Right cardiac atrium (tissue), 5 donors: ENCODE measurements at places on chromosomes 12 and 14. TPM values are rescaled to one million over a fixed set of nuclear protein-coding genes. Genes with fewer than 3 reads are reported as not detected.

DNA sequence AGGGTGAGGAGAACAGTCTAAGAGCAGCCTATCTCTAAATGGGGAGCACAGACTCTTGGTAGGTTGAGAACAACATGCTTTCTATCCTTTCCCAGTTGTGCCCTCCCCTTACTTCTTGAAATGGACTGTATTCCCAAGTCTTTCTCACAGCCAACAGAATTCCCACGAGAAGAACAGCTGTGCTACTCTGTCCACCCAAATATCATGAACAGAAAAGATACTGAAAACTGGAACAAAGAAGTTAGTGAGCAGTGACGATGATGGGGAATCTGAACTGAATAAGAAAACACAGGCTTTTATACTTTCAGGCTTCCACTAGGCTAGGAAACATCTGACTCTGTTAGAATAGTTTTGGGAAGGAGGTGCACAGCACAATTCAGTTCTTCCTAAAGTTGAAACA, 3.4 kb downstream of the NACA start:
- DNase-seq: no peak

GRCh38 chr12:110921262-110921661, 883 bp upstream of the MYL2 start:
- no peak for DNase-seq

- peak; percentile 83 for DNase-seq
Measured at GRCh38 chr14:76904100-76904739, 78.0 kb downstream of the LRRC74A start.

DNA sequence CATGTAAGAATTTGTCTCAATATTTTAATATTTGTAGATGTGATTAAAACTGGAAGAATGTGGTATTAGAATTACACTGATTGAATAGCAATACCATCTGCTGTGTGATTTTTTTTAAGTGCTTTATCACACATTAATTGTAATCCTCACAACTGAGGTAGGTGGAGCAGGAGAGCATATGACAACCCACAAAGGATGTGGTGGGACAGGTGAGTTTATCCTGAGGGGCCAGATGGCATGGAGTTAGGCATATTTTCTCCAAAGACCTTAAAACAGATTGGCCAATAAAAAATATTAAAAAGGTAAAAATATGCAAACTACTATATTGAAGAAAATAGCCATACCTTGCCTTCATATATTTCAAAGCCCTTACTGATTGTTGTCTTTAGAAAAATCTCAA, 7.8 kb downstream of the LRRC10 start:
- no peak for DNase-seq

IL23A gene
- total RNA-seq: not detected
